ENCODE measurements at places on chromosomes 5 and 9.

DNA sequence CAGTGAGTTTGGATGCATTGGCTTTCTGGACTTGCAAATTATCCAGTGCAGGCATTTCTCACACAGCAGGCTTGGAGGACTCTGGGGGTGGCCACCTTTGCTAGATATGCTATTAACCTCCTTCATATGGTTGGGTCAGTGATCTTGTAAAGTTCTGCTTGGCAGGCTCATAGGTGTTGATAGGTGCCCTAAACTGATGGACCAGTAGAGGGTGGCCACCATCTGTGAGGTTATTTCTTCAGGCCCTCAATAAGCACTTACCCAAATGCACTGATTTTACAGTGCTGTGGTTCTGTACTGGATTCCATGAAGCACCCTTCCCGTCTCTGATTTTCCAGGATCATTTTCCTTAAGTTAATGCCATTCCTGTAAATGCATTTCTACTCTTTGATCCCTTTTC lies 216.3 kb downstream of the COMMD10 start:
- DNase-seq, result no peak

DNA sequence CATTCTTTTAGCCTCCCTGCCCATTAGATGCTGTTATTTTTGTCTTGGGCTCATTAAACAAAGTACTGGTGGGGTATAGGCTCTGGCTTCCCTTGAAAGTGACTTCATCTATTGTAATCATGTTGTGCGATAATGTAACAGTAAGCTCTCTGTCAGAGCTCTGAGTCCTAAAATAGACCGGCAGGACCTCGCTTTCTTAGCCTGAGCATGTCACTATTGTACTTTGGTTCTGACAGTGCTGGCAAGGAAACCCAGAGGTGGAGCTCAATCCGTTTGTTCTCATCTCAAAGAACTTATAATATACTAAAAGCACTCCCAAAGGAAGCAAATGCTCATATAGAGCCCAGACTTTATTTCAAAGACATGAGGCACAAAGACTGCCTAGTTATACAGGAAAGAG lies 339.1 kb upstream of the CCNH start:
- DNase-seq, result no peak

GRCh38 chr9:97299809-97300414 lies 7.5 kb upstream of the CCDC180 start:
- DNase-seq, result no peak

GRCh38 chr9:63859475-63860215 lies 1425.4 kb downstream of the FOXD4L5 start:
- DNase-seq, result no peak

DNA sequence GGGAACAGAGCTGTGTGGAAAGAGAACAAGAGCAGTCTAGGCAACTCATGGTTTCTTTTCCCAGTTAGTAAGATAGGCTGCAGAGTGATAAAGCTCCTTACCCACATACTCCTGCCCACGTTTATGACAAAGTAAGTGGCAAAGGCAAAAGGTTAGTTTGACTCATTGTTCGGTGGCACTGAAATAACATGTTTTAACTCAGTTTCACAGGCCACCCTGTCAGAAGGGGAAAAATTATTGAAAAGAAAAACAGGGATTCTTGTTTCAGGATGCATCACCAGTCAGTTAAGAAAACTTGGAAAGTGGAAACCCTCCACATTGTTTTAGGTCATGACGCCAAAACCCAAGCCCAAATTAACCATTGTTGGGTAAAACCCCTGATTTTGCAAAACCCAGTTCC lies 22.3 kb upstream of the DAB2 start:
- no peak for DNase-seq

DNA sequence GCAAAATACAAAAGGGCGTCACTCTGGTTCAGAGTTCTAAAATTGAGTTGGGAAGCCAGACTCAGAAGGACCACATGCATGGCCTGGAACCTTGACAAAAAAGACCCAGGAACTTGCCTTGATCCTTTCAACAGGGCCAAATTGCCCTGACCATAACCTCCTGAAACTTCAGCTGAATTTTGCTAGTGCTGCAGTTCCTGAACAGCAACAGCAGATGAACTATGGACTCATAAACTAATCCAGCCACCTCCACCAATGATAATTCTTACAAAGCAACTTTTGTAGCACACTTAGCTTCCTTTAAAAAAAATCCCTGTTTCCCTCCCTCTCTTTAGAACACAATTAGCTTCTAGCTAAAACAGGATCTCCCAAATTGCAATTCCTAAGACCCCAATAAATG lies 155.9 kb downstream of the MAT2B start:
- no peak for DNase-seq

DNA sequence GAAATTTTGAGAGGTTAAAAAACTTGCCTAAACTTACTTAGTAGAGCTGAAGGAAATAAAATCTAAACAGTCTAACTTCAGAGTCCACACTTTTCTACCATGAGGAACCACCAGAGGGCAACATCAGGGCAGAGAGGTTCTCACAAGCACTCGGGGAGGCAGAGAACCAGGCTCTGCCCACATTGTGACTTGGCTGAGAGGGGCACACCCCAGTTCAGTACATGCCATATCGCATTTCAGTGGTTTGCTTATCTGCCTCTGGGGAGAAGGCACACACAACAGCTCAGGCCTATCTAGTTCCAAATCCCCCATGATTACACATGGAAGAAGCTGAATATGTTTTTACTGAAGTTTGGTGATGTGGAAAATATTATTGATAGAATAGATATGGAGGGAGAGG lies 49.2 kb downstream of the EQTN start:
- DNase-seq, result peak; percentile 67

- peak; percentile 70 for DNase-seq
Observed at GRCh38 chr9:94018628-94019027, 63.5 kb upstream of the BARX1 start.

GRCh38 chr5:73297430-73297829 lies 124.4 kb downstream of the TMEM174 start:
- no peak for DNase-seq

- no peak for DNase-seq
Observed at GRCh38 chr5:54630738-54631359, 113.3 kb downstream of the SNX18 start.

DNA sequence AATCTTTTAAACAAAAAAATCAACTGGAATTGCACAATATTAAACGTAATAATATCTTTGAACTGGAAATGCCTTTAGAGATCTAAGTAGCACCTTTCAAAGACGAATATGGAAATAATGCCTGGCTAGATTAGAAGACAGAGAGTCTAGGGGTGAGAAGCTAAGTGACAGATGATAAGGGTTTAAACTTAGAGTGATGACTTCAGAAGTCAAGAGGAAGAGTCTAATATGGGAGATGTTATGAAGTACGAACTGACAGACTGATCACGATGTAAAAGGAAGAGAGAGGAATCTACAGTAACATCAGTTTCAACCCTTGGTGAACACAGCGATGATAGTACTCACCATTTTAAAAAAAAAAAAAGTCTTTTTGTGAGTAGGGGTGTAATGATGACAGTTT lies 57.9 kb downstream of the HINT1 start:
- no peak for DNase-seq

- DNase-seq, result no peak
Observed at GRCh38 chr5:64502196-64502595, 3.6 kb upstream of the RGS7BP start.

GRCh38 chr5:140480310-140481014 lies 67.0 kb upstream of the EIF4EBP3 start:
- no peak for DNase-seq

- DNase-seq, result no peak
Observed at GRCh38 chr5:159220206-159220605, 10.9 kb upstream of the RNF145 start.

GRCh38 chr9:104864675-104865104 lies 63.3 kb downstream of the ABCA1 start:
- DNase-seq, result no peak

DNA sequence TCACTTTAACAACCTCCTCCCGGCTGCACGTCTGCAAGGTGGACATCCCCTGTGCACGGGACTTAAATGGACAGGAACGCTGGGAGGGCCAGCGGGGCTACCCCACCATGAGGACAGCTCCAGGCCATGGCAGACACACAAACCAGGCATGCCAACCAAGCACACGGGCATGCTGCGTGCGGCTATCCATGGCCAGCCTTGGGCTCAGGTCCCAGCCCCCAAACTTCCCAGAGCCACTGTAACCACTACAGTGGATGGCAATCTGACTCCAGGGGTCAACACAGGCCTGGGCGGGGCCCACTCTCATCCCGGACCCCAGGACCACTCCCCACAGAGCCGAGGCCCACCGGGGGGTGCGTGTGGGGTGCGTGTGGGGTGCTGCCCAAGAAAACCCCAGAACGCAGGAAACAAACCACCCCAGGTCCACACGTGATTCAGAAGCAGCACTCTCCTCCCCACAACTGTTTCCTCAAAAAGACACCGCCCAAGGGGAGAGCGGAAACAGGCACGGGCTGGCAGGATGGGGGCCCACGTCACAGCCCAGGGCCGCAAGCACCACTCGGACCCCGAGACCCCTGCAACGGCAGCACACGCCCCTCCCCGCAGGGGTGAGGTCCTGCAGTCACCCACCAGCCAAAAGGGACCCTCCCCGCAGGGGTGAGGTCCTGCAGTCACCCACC lies 7.4 kb downstream of the SLC12A7 start:
- no peak for DNase-seq

GRCh38 chr9:99490729-99491128 lies 268.6 kb downstream of the SEC61B start:
- no peak for DNase-seq

GRCh38 chr5:151006704-151007334 lies 13.6 kb upstream of the GPX3 start:
- DNase-seq, result no peak

DNA sequence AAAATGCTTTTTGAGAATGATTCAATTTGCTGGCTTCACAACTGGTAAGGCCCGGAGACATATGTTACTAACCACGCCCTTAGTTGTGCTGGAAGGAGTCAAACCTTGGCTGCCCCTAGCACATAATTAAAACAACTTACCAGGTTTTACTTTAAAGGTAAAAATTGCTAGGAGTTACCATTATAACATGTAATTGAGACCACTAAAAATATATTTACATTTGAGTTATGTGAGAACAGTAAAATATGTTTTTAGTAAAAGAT lies 435.6 kb upstream of the CDH9 start:
- no peak for DNase-seq

GRCh38 chr5:68749631-68750030 lies 344.2 kb upstream of the SLC30A5 start:
- DNase-seq, result peak; percentile 76

- DNase-seq, result peak; percentile 98
Observed at GRCh38 chr5:172175263-172175719, 12.7 kb downstream of the STK10 start.

- DNase-seq, result no peak
Observed at GRCh38 chr5:175257128-175257846, 186.7 kb downstream of the DRD1 start.

- DNase-seq, result no peak
Observed at GRCh38 chr5:36040651-36041536, 25.8 kb downstream of the UGT3A2 start.

- no peak for DNase-seq
Observed at GRCh38 chr5:67677422-67677970, 480.9 kb upstream of the CD180 start.

DNA sequence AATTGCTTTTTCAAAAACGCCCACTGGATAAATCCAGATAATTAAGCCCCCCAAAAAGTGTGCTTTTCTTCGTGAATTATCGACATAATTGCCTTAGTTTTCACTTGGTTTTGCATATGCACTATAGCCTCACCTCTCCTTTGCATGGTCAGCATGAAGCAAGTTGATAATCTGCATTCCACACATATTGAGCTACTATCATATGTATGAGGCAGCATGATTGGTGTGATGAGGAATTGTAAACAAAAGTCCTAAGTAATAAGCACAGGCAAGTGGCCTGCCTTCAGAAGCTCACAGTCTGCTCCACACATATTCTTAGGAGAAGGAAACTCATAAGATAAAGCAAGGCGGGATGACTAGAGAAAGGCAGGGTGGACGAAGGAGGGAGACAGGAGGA lies 33.8 kb downstream of the MED10 start:
- no peak for DNase-seq

DNA sequence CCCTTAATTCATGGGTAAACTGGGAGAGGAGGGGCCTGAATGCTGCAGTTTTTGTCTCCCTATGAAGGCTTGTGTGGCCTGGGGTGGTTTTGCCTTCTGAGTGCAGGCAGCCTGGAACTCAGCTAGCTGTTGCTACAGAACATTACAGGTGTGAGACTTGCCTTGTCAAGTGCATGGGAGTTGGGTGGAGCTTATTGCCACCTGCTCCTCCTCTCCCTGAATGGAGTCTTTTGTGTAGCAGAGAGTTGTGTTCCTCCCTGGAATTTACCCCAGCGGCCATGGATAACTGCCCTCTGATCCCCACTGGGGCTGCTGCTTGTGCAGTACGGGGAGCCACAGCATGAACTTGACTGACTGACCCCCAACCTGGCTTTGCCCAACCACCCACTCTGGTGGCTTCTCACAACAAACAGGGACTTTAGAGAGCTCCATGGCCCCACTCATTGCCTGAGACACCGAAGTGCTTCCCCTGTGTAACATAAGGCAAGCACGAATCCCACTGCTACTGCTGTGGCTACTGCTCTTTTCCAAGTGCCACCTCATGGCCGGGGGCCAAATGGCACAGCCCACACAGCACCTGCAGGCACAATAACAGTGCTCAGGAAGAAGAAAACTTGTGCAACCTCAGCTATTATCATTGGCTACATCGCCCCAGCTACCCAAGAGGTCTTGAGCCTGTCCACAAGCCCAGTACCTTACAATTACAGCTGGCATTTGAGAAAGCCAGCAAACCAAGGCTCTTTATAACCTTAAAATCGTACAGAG lies 942.9 kb downstream of the CDH18 start:
- DNase-seq, result no peak

GRCh38 chr5:20276061-20276958 lies 288.3 kb upstream of the CDH18 start:
- no peak for DNase-seq

DNA sequence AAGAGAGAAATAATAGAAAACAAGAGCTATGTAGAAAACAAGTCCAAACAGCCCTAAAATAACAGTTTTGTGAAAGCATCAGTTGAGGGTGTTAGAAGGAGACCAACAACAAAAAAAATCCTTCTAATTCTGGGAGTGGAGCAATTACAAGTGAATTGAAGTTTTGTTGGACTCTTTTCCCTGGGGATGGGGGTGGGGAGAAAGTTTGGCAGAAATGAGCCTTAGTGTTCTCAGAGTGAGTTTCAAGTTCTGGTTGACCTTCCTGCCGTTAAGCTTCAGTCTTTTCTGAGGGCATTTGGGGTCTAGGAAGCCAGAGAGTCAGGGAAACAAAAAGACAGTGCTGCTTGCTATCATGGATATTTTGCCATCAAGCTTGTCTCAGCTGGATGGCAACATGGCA lies 106.3 kb upstream of the TRIM32 start:
- DNase-seq, result no peak

DNA sequence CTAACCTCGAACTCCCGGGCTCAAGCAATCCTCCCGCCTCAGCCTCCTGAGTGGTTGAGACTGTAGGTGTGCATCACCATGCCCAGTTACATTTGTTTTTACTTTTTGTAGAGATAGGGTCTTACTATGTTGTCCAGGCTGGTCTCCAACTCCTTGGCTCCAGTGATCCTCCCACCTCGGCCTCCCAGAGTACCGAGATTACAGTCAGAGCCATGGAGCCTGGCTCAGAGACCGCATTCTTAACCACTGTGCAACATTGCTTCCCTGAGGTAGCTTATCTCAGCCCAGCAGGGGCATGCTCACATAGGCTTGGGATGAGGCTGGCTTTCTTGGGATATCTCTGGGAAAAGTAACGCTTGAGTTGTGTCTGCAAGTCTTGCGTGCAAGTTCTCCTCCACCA lies 99.7 kb downstream of the SPRY4 start:
- DNase-seq, result no peak
